CD4-positive, alpha-beta memory T cell (primary cell): ENCODE measurements at places on chromosomes 7 and 10. TPM values are rescaled to one million over a fixed set of nuclear protein-coding genes. Genes with fewer than 3 reads are reported as not detected.

Gene STEAP4
- total RNA-seq, result not detected

Gene ALOX5
- 3.3 TPM for total RNA-seq

Gene SPDYE9
- total RNA-seq, result not detected

DNA sequence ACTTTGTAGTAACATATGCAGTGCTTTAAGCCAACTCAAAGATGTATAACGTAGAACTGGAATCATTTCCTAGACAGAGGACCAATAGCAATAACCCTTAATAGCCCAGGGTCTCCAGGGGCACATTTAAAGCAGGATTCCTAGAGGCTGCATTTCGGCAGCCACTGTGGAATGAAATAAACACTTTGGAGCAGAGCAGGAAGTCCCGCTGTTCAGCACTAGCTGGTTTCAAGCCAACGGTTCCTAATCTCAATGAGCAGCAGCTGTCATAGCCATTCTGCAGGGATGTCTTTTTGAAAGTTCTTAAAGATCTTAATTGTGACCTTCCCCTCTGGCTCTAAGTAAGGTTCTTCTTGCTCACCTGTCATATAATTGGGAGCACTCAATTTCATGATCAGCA lies 18.4 kb upstream of the MACROH2A2 start:
- no peaks in the 10 kb centered on the region for H3K36me3 ChIP-seq
- no peak overlapping the region for H3K4me3 ChIP-seq
- no peak for DNase-seq
- no peak overlapping the region for H3K27ac ChIP-seq
- no peaks in the 10 kb centered on the region for H3K4me1 ChIP-seq

DNA sequence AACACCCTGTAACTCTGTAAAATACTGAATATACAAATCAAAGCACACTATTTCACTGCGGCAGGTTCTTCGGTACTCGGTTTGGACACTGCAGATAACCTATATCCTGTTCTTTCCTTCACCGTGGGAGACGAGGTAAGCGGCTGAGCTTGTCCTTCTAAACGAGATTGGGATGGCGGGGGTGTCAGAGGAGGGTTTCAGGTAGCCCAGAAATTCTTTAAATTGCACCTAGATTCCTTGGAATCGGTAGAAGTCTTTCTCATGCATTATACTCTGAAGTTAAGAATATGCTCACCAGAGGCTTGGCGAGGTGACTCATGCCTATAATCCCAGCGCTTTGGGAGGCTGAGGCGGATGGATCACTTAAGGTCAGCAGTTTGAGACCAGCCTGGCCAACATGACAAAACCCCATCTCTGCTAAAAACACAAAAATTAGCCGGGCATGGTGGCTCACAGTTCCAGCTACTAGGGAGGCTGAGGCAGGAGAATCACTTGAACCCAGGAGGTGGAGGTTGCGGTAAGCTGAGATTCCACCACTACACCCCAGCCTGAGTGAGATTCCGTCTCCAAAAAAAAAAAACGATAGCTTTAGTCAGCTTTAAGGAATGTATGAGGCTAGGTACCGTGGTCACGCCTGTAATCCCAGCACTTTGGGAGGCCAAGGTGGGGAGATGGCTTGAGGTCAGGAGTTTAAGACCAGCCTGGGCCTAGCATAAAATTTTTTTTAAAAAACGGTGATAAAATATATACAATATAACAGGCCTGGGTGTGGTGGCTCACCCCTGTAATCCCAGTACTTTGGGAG lies 10.1 kb upstream of the LAT2 start:
- H3K27me3 ChIP-seq, result no peaks in the 10 kb centered on the region
- peaks cover 12% of the 10 kb centered on the region for H3K36me3 ChIP-seq
- no peak for DNase-seq
- no peak overlapping the region for H3K4me3 ChIP-seq
- no peak overlapping the region for H3K27ac ChIP-seq
- no peaks in the 10 kb centered on the region for H3K4me1 ChIP-seq

DNA sequence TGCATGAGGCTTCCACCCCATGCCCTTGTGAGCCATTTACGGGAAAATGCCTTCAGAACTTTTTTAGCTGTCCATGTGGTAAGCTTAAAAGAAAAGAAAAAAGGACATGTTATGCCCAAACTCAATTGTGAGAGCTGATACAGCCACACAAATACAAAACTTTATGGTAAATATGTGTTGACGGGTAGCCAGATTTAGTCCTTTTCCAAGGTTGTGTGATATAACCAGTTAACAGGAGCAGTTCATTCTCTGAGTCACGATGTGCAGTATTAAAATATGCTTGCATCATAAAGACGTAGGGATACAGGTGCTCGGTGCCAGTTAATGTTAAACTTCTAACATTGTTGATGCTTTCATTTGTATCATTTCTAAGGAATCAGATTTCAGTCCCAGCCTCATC lies 350.4 kb downstream of the DNAJB6 start:
- no peak overlapping the region for H3K27ac ChIP-seq
- H3K36me3 ChIP-seq, result no peaks in the 10 kb centered on the region
- H3K4me1 ChIP-seq, result peaks cover 30% of the 10 kb centered on the region
- DNase-seq, result no peak
- peaks cover 51% of the 10 kb centered on the region for H3K27me3 ChIP-seq
- no peak overlapping the region for H3K4me3 ChIP-seq

DNA sequence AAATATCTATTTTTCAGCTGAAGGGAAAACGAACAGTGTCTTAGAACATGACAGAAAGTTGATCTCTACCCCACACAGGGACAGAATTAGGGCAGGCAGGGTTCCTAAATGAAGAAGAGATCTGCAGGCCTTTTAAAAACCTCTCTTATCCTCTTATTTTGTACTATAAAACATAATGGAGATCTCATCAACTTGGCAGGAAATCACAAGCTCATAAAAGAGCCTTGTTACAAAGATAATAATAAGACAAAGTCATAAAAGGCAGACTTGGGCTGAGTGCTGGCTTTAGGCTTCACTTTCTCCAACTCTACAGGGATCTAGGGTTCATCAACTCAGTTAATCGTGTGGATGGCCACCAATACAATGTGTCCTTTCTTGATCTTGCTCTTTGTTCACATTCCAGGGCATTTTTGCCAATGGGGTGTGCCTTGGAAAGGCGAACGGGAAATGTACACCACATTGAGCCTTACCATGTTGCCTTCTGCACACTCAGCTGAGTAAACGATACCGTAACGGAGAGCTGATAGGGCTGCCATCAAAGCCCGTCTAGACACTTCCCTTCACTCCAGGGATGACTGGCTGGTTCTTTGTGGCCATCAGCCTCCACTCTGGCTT lies 7.1 kb upstream of the TEX36 start:
- no peak overlapping the region for H3K4me3 ChIP-seq
- H3K4me1 ChIP-seq, result no peaks in the 10 kb centered on the region
- H3K27me3 ChIP-seq, result peaks cover 4% of the 10 kb centered on the region
- no peak overlapping the region for H3K27ac ChIP-seq
- no peak for DNase-seq

DNA sequence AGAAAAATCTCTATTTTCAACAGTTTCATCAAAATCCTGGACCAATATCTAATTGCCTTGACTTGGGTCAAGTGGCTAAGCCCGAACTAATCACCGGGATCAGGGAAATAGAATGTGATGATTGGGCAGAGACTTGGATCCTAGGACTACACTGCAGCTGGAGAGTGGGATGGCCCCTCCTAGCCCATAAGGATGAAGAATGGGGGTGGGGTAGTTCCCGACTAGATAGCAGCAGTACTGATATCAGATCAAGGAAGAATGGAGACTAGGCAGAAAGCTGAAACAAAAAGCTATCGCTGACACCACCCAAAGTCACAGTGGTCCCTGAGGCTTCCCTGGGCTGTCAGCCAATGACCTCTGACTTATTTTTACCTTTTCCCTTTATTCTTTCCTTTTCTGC lies 160.4 kb upstream of the PHYHIPL start:
- DNase-seq, result no peak
- H3K27ac ChIP-seq, result no peak overlapping the region
- H3K27me3 ChIP-seq, result no peaks in the 10 kb centered on the region

- H3K27ac ChIP-seq, result no peak overlapping the region
- H3K27me3 ChIP-seq, result peaks cover 5% of the 10 kb centered on the region
- peak; percentile 24 for DNase-seq
- H3K36me3 ChIP-seq, result no peaks in the 10 kb centered on the region
Observed at GRCh38 chr7:150971242-150972022, 6.7 kb downstream of the KCNH2 start.

GRCh38 chr7:155090684-155091083 lies 20.6 kb downstream of the HTR5A start:
- DNase-seq, result no peak
- no peak overlapping the region for H3K27ac ChIP-seq
- no peak overlapping the region for H3K4me3 ChIP-seq
- H3K36me3 ChIP-seq, result no peaks in the 10 kb centered on the region

DNA sequence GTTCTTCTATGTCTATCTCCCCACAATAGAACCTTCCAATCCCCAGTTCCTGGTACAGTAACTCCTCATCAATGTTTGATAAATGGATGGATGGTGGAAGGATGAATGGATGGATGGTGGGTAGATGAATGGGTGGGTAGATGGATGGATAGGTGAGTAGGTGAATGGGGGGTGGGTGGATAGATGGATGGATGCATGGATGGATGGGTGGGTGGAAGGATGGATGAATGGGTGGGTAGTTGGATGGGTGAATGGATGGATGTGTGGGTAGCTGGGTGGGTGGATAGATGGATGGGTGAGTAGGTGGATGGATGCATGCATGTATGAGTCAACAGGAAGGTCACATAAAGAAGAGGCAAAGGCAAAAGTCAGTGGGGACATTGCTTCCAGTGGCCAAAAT lies 116.8 kb downstream of the GRID1 start:
- no peak overlapping the region for H3K4me3 ChIP-seq
- H3K27me3 ChIP-seq, result no peaks in the 10 kb centered on the region
- H3K4me1 ChIP-seq, result no peaks in the 10 kb centered on the region
- no peaks in the 10 kb centered on the region for H3K36me3 ChIP-seq
- no peak overlapping the region for H3K27ac ChIP-seq

- no peaks in the 10 kb centered on the region for H3K36me3 ChIP-seq
- H3K4me3 ChIP-seq, result no peak overlapping the region
- H3K27me3 ChIP-seq, result no peaks in the 10 kb centered on the region
- H3K27ac ChIP-seq, result no peak overlapping the region
- DNase-seq, result no peak
Observed at GRCh38 chr10:128875956-128876736, 590.9 kb upstream of the MGMT start.

- DNase-seq, result no peak
- no peaks in the 10 kb centered on the region for H3K27me3 ChIP-seq
- H3K4me3 ChIP-seq, result no peak overlapping the region
- no peaks in the 10 kb centered on the region for H3K36me3 ChIP-seq
- H3K27ac ChIP-seq, result no peak overlapping the region
Observed at GRCh38 chr7:76383089-76383944, 24.5 kb upstream of the YWHAG start.

DNA sequence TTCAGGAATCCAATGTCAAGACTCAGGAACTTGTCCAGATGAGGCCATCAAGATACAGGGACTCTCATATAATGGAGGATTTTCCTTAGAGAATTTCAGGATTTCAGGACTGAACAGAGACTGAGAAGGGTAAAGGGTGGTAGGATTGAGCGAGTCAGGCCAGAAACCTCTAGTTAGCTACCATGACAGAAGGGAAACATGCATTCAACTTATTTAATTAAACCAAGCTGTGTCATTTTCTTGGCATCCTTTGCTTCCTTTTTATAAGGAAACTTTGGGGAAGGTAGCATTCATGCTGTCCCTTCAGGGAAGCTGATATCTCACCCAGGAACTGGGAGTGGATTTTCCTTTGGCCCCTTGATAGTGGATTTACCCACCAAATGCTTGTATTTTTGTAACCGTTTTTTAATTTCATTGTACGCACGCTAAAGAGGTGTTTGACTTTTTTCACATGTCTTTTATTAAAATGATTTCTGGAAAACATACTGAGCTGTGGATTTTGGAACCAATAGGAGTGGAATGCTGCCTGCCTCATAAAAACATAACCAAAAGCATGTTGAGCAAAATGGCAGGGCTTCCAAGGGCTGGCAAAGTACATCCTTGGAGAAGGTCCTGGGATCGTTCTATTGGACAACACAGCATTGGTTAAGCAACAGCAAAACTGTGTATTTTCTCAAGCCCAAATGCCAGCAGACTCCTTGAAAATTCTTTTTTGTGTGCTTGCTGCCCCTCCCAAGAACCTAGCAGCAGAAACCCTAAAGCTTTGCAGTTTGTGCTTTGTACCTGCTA lies 104.5 kb downstream of the CXCL12 start:
- no peak overlapping the region for H3K27ac ChIP-seq
- H3K4me1 ChIP-seq, result no peaks in the 10 kb centered on the region
- DNase-seq, result no peak
- no peak overlapping the region for H3K4me3 ChIP-seq
- H3K27me3 ChIP-seq, result no peaks in the 10 kb centered on the region

DNA sequence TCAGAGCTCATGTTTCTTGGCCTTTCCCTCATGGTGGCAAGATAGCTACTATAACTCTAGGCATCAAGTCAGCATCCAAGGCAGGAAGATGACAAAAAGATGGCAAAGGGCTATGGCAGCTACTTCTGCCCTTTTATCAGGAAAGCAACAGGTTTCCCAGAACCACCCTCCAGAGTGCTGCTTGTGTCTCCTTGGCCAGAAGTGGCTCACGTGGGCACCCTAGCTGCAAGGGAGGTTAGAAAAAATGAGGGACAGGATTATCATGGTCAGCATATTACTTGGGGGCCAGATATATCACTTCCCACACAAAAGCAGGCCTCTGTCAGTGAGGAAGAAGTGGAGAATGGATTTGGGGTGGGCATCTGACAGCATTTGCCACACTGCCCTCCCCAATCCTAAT lies 24.3 kb upstream of the C10orf105 start:
- no peaks in the 10 kb centered on the region for H3K27me3 ChIP-seq
- no peaks in the 10 kb centered on the region for H3K36me3 ChIP-seq
- no peak overlapping the region for H3K4me3 ChIP-seq
- H3K27ac ChIP-seq, result peak overlapping the region; percentile 43
- no peak for DNase-seq
- H3K4me1 ChIP-seq, result peaks cover 100% of the 10 kb centered on the region

DNA sequence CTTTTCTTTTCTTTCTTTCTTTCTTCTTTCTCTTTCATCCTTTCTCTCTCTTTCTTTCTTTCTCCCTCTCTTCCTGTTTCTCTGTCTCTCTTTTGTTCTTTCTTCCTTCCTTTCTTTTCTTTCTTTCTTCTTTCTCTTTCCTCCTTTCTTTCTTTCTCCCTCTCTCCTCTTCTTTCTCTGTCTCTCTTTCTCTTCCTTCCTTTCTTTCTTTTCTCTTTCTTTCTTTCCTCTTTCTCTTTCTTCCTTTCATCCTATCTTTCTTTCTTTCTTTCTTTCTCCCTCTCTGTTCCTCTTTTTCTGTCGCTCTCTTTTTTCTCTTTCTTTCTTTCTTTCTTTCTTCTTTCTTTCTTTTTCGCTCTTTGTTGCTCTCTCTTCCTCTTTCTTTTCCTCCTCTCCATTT lies 1149.2 kb upstream of the AUTS2 start:
- no peaks in the 10 kb centered on the region for H3K36me3 ChIP-seq
- no peak for DNase-seq
- no peaks in the 10 kb centered on the region for H3K27me3 ChIP-seq
- H3K27ac ChIP-seq, result no peak overlapping the region
- no peak overlapping the region for H3K4me3 ChIP-seq

- no peaks in the 10 kb centered on the region for H3K36me3 ChIP-seq
- H3K27me3 ChIP-seq, result no peaks in the 10 kb centered on the region
- DNase-seq, result no peak
- H3K4me3 ChIP-seq, result no peak overlapping the region
- H3K27ac ChIP-seq, result no peak overlapping the region
- H3K4me1 ChIP-seq, result no peaks in the 10 kb centered on the region
Observed at GRCh38 chr10:97042716-97043562, 142.8 kb downstream of the SLIT1 start.
